NCI-H1694 treated with DMSO at 0.1 percent for 48 hours (cell line): ENCODE measurements at places on chromosomes 5 and 9.

GRCh38 chr5:44807269-44807668 lies 1.5 kb upstream of the MRPS30 start:
- no peak for DNase-seq

- DNase-seq: peak; percentile 34
These were observed 10.9 kb downstream of the CXXC5 start for GRCh38 chr5:139658928-139659667.

DNA sequence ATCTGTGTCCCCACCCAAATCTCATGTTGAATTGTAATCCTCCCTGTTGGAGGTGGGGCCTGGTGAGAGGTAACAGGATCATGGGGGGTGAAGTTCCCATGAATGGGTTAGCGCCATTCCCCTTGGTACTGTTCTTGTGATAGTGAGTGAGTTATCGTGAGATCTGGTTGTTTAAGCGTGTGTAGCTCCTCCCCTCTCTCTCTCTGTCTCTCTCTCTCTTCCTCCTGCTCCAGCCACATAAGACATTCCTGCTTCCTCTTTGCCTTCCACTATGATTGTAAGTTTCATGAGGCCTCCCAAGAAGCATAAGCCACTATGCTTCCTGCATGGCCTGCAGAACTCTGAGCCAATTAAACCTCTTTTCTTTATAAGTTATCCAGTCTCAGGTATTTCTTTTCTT lies 28.8 kb downstream of the C5orf15 start:
- DNase-seq: no peak

- DNase-seq: peak; percentile 25
These were observed 233.2 kb downstream of the FBXL17 start for GRCh38 chr5:108148715-108149139.

- DNase-seq: no peak
These were observed 107.1 kb downstream of the GADD45G start for GRCh38 chr9:89711866-89712265.

GRCh38 chr5:155844542-155844941 lies 482.4 kb upstream of the SGCD start:
- DNase-seq: no peak

DNA sequence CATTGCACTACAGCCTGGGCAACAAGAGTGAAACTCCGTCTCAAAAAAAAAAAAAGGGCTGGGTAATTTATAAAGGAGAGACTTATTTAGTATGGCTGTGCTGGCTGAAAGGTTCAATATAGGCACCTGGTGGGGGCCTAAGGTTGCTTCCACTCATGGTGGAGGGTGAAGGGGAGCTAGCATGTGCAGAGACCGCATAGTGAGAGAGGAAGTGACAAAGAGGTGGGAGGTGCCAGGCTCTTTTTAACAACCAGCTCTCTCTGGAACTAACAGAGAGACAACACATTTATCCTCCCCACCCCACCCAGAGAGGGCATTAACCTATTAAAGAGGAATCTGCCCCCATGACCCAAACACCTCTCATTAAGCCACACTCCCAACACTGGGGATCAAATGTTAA lies 28.9 kb upstream of the SERINC5 start:
- DNase-seq: no peak
